ENCODE measurements at places on chromosomes 6 and 20.
A peak's percentile ranks its signal among the peaks of the same experiment; 100 is the strongest.

DNA sequence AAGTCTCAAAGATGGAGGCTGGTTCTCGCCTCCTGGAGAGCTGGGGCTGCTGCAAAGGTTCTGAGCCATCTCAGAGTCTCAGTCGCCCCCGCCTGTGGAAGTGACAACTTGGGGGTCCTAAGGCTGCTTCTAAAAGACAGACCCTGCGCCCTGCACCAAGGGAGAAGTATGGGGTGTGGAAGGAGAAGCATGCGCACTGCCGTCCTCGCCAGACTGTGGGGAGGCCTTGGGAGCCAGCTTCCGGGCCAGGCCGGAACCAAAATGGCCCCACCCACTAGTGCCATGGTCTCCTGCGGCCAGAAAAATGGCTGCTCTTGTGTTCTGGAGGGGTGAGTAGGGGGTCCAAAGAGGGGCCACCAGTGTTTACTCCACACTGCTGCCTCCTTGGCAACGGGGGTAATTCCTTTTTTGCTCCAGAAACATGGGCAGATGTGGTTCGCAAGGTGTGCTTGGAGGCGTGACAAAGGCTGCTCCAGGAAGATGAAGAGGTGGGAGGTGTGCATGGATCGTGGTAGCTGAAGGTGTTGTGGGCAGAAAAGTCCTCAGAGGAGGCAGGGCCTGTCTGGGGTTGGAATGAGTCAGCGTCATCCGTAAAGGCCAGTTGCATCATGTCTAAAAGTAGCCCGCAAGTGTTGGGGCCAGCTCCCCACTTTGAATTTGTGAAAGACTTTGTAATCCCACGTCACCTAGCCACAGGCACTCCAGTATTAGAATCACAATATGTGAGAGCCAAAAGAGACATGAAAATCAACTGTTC, 329.8 kb upstream of the SOX4 start:
- no peak for DNase-seq

- no peak for DNase-seq
These were observed 59.6 kb downstream of the RWDD2A start for GRCh38 chr6:83252719-83253118.

DNA sequence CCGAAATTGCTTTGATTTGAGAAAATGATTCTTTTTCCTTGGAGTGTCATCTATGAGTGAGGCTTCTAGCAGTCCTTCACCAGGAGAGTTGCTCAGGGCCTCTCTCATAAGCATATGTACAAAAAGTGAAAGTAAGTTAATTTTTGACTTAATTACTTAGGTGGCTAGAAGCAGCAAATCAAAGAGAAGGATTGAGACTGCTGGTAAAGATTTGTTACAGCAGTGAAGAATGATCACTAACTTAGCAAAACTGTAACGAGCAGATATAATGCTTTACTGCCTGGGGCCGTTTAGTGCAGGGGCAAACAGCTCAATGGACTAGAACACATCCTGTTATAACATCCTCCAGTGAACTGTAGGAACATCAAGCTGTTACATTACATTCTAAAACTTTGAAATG, 167.8 kb upstream of the RIPOR2 start:
- no peak for DNase-seq

- DNase-seq, result no peak
These were observed 31.7 kb upstream of the OSTM1 start for GRCh38 chr6:108106261-108106660.

GRCh38 chr20:44495257-44495656, 19.6 kb downstream of the TTPAL start:
- no peak for DNase-seq

DNA sequence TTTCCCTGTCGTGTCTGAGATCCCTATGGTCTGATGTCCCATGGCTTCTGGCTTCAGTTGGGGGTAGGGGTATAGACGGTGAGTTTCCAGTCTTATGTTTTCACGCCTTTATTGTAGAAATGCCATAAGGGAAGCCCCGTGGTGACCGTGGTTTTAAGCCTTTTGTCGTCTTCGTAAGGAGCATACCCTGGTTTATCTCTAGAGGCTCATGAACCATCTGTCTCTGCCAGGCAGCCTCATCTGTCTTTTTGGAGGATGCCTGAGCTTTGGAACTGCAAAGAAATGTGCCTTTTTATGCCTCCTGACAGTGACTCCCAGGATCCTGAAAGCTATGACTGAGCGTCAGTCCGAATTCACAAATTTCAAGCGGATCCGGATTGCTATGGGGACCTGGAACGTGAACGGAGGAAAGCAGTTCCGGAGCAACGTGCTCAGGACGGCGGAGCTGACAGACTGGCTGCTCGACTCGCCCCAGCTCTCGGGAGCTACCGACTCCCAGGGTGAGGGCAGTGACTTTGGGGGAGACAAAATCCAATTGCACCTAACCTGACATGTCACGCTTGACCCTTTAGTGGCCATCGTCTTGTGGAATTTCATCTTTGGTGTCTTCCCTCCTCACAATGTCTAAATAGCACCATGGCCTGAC, 84.6 kb downstream of the SYNJ2 start:
- DNase-seq, result no peak

- DNase-seq, result peak; percentile 61
These were observed 74.1 kb upstream of the PAK5 start for GRCh38 chr20:9912858-9913434.

DNA sequence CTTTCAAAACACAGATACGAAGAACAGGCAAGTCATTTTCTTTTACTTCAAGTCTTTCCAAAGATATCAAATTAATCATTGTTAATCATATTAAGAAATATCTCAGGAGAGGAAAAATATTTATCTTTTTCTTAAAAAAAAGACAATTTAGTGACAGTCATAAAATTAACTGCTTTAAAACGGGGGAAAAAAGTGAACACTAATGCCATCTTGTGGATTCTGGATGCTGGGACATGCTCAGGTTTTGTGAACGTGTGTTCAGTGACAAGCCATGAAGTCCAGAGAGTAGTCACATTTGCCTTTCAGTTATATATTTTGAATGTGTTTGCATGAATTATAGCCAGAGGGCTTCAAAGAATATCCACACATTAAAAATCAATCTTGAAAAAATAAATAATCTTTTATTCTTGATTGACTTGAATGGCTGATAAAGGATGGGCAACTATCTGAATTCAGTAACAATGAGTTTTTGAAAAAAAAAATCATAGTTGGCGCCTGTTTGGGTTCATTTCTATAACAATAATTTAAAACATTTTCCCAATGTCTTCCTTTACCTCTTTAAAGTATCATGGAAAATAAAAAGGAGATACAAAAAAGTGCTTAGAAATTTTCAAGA, 74.7 kb upstream of the NOX3 start:
- DNase-seq, result peak; percentile 7

GRCh38 chr6:129183681-129184301, 300.9 kb downstream of the LAMA2 start:
- no peak for DNase-seq

All from RPMI8226 (cell line).